ENCODE measurements at places on chromosomes 2 and 18.

GRCh38 chr2:8036366-8036765 is 645.5 kb upstream of the ID2 start:
- DNase-seq: no peak

- DNase-seq: no peak
Observed at GRCh38 chr2:237613679-237614078, 13.7 kb upstream of the LRRFIP1 start.

GRCh38 chr2:71339685-71340084 is 8.1 kb downstream of the ZNF638 start:
- no peak for DNase-seq

DNA sequence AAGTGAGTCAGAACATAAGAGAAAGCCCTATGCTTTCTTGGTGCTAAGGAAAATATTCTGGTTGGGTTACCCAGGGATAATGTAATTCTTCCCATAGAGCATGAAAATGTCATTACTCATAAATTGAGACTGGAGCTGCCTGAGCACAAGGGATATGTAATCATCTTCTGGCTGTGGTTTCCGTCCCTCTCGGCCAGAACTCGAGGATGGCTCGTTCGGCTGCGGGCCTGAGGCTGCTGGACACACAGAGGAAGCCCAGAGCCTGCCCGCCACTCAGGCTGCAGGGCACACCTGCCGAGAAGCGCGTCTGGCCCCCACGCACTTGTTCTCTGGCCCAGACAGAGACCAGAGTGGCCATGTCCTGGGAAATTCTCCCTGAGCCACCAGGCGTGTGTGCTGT is 104.9 kb downstream of the ASAP2 start:
- no peak for DNase-seq

DNA sequence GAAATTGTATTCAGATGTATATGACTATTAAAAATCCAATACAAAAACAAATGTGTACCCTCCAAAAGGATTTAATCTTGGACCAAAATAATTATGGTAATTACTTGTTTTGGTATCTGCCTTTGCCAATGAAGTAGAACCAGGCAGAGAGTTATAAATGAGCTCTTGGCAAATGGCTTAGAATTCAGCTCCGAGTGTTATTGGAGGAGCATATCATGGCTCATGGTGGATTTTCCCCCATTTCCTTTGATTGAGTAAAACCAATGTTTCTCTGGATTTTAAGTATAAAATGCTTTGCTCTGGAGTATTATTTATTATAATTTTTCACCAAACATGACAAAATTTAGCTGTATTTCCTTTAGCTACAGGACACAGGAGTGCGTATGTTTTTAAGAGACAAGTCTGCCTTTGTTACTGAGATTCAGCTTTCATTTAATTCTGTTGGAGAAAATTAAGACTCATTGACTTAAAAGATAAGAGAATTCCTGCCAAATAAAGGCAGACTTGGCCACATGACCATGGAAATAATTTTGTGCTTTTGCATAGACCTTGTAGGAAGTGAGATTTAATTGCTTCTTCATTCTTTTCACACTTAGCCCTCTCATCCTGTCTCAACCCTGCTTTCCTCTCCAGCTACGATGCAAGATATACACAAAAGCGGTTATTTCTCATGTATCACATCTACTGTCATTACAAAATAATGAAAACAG is 281.0 kb upstream of the SOX11 start:
- DNase-seq: no peak

DNA sequence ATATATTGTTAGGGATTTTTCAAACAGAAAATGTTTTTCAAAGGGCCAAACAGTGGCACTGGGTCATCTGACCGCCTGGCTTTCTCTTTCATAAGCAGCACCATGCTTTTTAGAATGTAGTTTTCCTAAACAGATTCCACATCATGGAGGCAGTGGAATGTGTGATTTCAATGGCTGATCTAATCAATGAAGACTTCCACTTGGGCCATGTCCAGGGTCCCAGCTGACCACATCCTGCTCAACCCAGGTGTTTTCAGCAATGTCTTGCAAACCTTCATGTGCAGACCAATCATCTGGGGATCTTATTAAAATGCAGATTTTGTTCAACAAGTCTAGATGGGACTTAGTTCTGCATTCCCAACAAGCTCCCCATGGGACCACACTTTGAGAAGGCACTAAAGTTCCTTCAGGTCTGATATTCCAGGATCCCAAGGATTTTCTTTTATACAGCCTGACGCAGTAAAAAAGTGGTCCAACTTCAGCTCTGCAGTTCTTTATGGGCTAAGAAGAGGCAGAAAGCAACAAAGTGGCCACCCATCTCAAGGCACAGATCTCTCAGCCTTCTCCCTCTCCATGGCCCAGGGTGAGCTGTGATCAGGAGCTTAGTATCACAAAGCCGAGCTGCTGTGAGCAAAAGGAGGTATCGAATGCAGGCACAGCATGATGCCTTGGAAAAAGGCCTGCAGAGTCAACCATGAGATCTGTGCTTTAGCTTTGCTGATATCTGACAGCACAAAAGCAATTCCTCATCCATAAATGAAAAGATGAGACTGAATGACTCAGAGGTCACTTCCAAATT is 3.7 kb downstream of the ALKAL2 start:
- DNase-seq: no peak

DNA sequence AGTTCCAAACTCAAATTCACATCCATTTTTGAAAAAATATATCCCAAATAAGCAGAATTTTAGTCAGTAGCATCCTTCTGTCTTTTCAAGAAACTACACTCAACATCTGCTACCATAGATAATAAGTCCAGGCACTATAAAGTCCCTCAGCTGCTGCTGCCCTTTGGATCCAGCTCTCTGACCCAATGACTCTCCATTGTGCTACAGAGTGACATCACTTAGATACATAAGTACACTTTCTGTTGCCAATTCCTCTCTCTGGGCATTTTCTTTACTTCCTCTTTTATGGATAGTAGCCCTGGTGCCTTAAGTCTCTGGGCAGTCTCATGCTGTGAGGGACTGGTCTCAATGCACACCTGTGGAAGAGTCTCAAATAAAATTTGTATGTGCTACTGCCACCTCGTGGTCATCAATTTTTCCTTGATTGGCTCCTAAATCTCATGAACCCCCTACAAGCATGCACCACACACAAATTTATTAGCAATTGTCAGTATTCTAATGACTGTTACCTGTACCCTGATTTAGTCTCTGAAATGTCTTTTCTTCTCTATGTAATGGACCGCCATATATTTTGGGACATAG is 219.2 kb downstream of the LRP1B start:
- DNase-seq: peak; percentile 40

- DNase-seq: no peak
Observed at GRCh38 chr18:8820396-8821082, 115.2 kb downstream of the MTCL1 start.

DNA sequence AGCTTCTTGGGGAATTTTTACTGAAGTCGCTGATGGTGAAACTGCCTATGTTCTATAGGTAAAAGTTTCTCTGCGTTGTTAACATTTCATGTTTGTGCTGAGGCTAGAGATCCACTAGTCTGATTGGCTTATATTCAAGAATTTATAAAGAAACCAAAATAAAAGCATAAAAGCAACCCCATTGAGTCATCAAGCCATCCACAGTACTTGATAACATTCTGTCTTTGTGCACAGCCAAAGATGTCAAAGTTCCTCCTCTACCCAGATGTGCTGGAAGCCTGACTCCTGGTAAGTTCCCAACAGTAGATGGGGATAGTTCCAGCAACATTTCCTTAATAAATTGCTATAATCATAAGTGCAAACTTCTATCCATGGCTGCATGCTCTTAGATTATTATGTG is 107.8 kb downstream of the TANC1 start:
- peak; percentile 87 for DNase-seq

GRCh38 chr2:41928526-41928925 is 119.3 kb upstream of the PKDCC start:
- no peak for DNase-seq

DNA sequence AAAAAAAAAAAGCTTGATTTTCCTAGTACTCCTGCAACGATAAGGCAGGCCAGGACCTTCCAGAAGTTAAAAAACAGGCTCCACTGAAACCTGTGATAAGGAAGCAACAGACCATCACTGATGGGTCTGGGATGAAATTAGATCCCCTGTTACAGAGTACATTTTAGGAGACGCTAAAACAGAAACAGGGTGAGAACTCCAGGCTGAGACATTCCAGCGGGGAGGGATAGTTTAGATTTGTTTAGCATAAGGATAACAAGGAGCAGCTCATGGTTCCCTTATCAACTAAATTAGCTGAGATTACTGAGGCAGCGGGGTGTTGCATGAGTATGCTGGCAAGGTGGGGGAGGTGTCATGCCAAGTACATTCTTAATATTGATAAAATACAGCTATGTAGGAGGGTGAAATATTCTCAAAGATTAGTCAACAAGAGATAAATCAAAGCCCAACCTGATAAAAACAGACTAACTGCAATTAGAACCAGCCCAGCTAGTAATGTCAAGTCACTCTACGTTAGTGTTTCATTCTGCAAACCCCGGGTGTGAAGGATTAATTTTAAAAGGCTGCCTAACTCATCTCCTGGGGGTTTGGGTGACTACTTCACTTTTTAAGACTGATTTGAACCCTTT is 75.0 kb upstream of the BZW1 start:
- no peak for DNase-seq

GRCh38 chr18:66109981-66110380 is 359.2 kb downstream of the CDH7 start:
- no peak for DNase-seq

GRCh38 chr18:7666195-7666776 is 99.2 kb downstream of the PTPRM start:
- no peak for DNase-seq

DNA sequence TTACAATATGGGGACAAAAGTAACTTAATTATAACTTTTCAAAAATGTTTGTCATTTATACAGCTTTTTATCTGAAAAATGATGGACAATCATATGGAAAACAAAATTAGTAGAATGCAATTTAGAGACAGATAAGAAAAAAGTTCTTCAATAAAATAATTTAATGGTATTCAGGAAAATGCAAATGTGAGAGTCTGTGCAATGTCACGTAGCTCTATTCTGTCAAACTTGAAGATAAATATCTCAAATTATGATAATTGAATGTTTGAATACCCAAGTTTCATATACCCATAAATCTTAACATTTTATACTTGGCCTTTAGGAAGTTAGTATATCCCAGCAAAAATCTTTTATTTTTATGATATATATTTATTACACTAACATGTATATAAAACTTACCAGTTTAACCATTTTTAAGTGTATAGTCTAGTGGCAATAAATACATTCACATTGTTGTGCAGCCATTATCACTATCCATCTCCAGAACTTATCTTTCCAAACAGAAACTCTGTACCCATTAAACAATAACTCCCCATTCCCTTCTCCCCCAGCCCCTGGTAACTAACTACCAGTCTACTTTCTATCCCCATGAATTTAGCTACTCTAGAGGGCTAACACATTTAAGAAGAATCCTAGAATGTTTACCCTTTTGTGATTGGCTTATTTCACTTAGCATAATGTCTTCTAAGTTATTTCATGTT is 311.5 kb downstream of the SOCS6 start:
- DNase-seq: no peak

DNA sequence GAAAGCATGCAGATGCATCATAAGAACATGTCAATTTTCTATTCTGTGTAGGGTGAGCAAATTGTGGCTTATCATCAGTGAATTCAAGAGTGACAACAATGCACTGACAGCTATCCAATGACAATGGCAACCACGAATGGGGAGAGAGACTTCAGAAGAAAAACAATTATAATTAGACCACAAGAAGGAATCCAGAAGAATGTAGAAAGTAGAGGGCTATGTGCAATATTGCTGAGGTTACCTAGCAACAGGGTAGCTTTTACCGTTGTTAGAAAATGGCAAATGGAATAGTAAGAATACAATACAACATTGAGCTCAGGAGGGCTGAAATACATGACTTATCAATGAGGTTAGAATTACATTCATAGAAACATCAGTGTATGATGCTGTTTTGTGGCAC is 71.1 kb upstream of the SESTD1 start:
- DNase-seq: no peak

GRCh38 chr2:3169106-3169870 is 208.3 kb downstream of the EIPR1 start:
- DNase-seq: peak; percentile 29

DNA sequence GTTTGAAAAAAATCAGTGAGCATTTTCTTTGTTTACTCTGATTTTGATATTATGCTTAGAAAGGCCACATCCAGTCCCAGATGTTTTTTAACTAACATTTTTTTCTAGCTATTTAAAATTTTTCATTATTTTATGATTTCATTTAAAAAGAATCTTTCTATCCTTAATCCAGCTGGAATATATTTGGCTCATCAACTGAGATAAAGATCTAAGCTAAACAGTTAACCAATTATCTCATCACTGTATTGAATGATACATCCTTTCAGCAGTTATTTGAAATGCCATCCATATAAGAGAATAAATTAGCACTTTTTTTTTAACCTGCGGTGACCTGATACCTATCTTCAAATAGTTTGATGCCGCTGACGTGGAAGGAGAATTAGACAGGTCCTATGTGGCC is 245.5 kb upstream of the COPS8 start:
- DNase-seq: no peak

GRCh38 chr18:6333981-6334380 is 80.7 kb downstream of the L3MBTL4 start:
- no peak for DNase-seq

DNA sequence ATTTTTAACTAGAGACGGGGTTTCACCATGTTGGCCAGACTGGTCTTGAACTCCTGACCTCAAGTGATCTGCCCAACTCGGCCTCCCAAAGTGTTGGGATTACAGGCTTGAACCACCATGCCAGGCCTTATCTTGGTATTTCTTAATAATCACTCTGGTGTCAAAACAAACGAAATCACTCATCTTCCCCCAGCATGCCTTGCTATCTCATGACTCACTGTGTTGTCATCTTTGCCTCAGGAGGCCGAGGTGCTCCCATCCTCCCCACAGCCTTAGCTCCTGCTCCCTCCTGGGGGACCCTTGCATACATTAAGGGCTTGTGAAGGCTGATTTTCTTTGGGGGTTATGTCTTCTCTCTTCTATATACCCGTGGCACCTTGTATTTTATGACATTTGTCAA is 250.1 kb upstream of the DPP10 start:
- DNase-seq: no peak

GRCh38 chr2:178700922-178701342 is 106.3 kb downstream of the TTN start:
- peak; percentile 19 for DNase-seq

DNA sequence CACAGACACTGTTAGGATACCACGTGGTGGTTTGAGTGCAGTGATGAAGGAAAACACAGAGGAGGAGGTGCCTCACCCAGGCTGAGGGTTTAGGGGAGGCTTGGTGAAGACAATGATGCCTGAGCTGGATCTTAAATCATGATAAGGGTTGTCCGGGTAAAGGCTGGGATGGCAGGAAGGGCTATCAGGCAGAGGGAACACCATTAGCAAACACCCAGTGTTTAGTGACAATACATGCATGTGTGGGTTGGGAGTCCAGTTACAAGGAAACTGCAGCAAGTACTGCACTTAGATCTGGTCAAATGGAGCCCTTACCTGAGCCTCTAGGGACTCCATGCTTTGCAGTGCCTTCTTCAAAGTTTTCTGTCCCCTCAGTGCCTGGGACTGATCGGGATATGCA is 79.8 kb upstream of the MBOAT2 start:
- no peak for DNase-seq

Measured in endothelial cell of umbilical vein (primary cell).